ENCODE measurements at places on chromosomes 3 and 15. TPM values are rescaled to one million over a fixed set of nuclear protein-coding genes. Genes with fewer than 3 reads are reported as not detected.

The MAP4 gene
- total RNA-seq, result 214 TPM

The CASR gene
- not detected for total RNA-seq

The ISLR gene
- total RNA-seq, result 110 TPM

The IL5RA gene
- total RNA-seq, result 0.72 TPM

The ASB14 gene
- total RNA-seq, result not detected

Measured in gastroesophageal sphincter (tissue), 4 donors.